ENCODE measurements at places on chromosomes 5 and 9.

DNA sequence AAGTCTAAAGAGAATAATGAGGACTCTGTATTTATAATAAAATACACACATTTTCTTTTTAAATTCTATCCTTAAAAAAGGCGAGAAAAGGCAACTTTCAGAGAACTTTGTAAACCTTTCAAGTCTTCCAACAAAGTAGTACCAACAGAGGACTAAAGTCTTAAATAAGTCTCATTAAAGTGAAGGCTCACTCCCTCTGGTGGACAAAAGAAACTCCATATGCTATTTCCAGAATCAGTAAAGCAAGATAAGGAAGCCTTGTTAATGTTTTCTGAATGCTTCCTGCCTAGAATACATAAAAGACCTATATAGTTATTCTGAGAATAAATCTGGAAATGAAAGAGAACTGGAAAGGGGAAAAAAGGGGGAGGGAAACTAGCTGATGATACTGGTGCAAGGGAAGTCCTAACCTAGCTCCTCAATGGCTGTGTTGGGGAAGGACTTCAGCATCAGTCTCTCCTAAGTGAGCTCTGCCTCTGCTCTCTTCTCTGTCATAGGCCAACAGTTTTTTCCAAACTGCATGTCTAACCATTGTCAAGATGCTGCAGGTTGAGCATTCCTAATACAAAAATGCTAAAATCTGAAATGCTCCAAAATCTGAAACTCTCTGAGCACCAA lies 7.2 kb downstream of the HMGCS1 start:
- peak; percentile 21 for DNase-seq

- no peak for DNase-seq
Observed at GRCh38 chr5:167269146-167269545, 1022.3 kb upstream of the WWC1 start.

DNA sequence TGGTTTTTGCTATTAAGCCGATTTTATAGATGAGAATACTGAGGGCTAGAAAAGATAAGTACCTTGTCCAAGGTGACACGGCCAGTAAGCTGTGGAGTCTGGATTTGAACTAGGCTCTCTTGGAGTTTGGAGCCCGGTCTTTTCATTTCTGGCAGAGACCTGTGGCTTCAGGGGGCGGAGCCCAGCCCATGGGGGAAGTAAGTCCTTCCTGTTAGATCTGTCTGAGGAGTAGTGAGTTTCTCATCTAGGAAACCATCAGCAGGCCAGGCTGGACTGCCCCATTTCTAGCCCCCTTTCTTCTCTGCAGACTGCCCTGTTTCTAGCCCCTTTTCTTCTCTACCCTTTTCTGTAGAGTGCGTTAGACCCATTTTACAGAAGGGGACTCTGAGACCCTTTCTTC lies 521 bp upstream of the PTGS1 start:
- DNase-seq: peak; percentile 50

- no peak for DNase-seq
Observed at GRCh38 chr9:134056483-134057306, 11.1 kb downstream of the BRD3 start.

GRCh38 chr9:98922721-98923435 lies 20.8 kb upstream of the COL15A1 start:
- DNase-seq: no peak

GRCh38 chr9:113638490-113638889 lies 175.0 kb downstream of the RGS3 start:
- DNase-seq: no peak

DNA sequence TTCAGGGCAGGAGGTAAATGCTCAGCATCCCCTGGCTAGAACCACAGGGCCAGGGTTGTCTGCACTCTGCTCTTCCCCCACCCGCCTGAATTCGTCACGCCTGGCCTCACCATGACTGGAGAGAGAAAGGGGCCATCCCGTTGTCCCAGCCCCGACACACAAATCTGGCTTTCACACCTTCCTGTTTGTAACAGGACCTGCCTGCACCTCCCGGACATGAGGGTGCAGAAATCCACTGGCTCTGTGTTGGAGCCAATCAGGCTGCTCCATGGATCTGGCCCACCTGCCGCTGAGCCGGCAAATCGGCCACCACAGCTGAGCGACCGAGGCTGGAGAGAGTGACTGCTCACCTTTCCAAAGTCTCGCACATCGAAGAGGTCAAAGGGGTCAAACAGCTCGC lies 53.4 kb downstream of the VAV2 start:
- no peak for DNase-seq

DNA sequence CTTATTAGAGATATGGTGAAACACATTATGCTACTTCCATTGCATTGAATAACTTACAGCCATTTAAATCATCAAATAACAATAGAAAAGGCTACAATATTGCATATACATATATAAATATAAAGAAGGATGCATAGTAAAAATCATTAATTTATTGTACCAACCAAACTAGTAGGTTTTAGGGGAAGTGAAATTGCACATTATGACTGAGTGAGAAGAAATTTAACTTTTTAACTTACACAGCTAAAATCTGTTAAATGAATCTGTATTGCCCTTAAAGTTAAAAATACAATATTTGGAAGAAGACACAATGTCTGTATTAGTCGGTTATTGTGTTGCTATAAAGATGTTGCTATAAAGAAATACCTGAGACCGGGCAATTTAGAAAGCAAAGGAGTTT lies 2073.7 kb upstream of the ACO1 start:
- no peak for DNase-seq

GRCh38 chr5:62569470-62569869 lies 9.1 kb upstream of the LRRC70 start:
- no peak for DNase-seq

DNA sequence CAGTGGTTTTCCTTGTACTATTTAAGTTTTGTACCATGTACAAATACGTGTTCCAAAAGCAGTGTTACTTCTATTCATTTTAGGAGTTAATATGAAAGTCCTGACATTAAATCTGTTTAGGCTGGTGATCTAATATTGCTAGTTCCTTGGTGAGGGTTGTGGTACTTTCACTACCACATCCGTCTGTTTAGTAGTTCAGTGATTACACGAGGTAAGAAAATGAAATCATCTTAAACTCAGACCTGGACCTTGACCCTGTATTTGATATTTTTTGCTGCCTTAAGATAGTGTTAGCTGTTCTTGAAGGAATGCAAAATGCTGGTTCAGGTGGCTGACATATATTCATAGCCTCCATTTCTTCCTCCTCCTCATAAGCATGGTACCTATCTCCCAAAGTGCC lies 50.3 kb downstream of the MTAP start:
- DNase-seq: no peak

- DNase-seq: peak; percentile 13
Observed at GRCh38 chr5:127290019-127290945, at the start of gene MEGF10. Gene MEGF10, plus strand, starts transcription at chr5:127290796. Its CDS starts 40,513 bp downstream, at chr5:127331309.

GRCh38 chr5:148937830-148938521 lies 111.6 kb downstream of the ADRB2 start:
- DNase-seq: no peak

- peak; percentile 5 for DNase-seq
Observed at GRCh38 chr5:39057734-39058133, 16.5 kb downstream of the RICTOR start.
